Caco-2 (cell line): ENCODE measurements at places on chromosomes 13 and 19. TPM values are rescaled to one million over a fixed set of nuclear protein-coding genes. Genes with fewer than 3 reads are reported as not detected.
A peak's percentile ranks its signal among the peaks of the same experiment; 100 is the strongest.

GRCh38 chr19:37074111-37074510 lies 4.1 kb upstream of the ZNF420 start:
- no peaks in the 10 kb centered on the region for H3K36me3 ChIP-seq
- DNase-seq: no peak
- H3K4me1 ChIP-seq: no peaks in the 10 kb centered on the region

DNA sequence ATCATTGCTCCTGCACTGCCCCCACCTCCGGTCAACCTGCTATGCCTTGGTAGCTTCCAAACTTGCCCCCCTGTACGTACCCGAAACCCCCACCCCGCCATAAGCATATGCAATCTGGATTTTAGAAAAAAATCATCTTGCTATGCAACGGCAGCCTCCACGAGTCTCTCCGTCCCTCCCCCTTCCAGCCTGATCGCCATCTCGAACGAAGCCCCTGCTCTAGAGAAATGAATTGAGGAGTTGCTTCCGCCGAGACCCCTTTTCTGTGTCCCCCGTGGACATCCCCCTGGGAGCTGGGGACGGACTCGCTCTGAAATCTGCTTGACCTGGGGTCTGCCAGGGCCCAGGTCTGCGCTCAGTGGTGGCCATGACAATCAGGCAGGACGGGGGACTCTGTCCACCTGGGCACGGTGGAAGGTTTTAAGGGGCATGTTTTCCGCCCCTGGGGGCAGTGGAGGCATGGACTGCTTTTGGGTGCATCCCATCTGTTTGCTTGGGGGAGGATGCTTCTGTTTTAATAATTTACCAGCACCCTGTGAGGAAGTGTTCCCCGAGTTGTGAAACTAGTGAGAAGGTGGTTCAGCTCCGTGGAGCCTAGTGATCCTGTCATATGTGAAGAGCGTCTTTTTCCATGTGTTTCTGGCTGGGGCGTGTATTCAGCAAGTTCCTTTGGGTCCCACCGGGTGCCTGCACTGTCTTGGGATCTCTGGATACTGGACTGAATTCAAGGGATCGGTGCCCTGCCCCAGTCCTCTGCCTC lies 1.0 kb downstream of the KDM4B start:
- H3K4me3 ChIP-seq: peak overlapping the region; percentile 71
- peaks cover 1% of the 10 kb centered on the region; the same call in 1 of the 2 replicates for H3K36me3 ChIP-seq
- no peak for DNase-seq
- no peaks in the 10 kb centered on the region for H3K27me3 ChIP-seq
- H3K27ac ChIP-seq: peak overlapping the region; percentile 83
- peaks cover 15% of the 10 kb centered on the region for H3K4me1 ChIP-seq

GRCh38 chr13:89136678-89137077 lies 1465.5 kb downstream of the SLITRK5 start:
- no peaks in the 10 kb centered on the region for H3K4me1 ChIP-seq
- no peaks in the 10 kb centered on the region for H3K36me3 ChIP-seq
- H3K27me3 ChIP-seq: no peaks in the 10 kb centered on the region
- no peak overlapping the region for H3K27ac ChIP-seq

GRCh38 chr19:4043401-4043800 lies 23.3 kb downstream of the ZBTB7A start:
- H3K36me3 ChIP-seq: no peaks in the 10 kb centered on the region
- H3K4me3 ChIP-seq: no peak overlapping the region
- no peaks in the 10 kb centered on the region for H3K4me1 ChIP-seq
- no peaks in the 10 kb centered on the region for H3K27me3 ChIP-seq

GRCh38 chr19:3725640-3726310 lies 17.6 kb downstream of the TJP3 start:
- no peak overlapping the region for H3K4me3 ChIP-seq
- no peaks in the 10 kb centered on the region for H3K36me3 ChIP-seq
- H3K27me3 ChIP-seq: no peaks in the 10 kb centered on the region
- DNase-seq: no peak
- peaks cover 10% of the 10 kb centered on the region for H3K4me1 ChIP-seq
- H3K27ac ChIP-seq: no peak overlapping the region

DNA sequence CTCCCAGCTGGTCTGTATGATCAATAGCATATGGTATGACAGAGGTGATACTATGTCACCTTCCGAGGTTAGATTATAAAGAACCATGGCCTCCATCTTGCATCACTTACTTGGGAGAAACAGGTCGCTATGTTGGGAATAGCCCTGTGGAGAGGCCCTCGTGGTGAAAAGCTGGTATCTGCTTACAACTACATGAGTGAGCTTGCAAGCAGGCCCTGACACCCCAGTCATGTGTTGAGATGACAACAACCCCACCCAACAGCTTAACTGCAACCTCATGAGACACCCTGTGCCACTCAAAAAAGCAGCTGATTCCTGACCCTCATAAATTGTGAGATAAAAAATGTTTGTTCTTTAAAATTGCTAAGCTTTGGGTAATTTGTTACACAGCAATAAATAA lies 18.8 kb downstream of the MTRF1 start:
- no peaks in the 10 kb centered on the region for H3K27me3 ChIP-seq
- no peak overlapping the region for H3K27ac ChIP-seq
- H3K36me3 ChIP-seq: no peaks in the 10 kb centered on the region; the same call in none of the 2 replicates
- no peaks in the 10 kb centered on the region for H3K4me1 ChIP-seq
- DNase-seq: no peak

DNA sequence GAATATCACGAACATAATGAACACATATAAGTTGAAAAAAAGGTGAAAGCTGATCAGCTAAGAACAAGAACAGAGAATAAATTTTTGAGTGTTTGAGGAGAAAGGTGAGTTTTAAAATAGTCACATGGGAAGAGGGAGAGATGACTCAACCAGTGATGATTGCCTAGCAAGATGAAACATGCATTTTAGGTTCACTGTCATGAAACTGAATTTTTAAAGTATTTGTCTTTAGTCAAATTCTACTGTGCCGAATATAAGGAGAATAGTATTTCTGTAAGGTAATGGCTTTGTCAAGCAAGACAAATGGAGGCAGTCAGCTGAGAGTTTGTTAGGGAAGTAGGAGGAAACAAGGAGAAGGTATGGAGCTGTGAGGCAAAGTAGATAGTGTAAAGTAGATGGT lies 2557.4 kb downstream of the PCDH9 start:
- DNase-seq: no peak
- H3K27me3 ChIP-seq: no peaks in the 10 kb centered on the region

GRCh38 chr13:41048640-41049039 lies 12.7 kb upstream of the WBP4 start:
- H3K4me3 ChIP-seq: no peak overlapping the region
- peak overlapping the region; percentile 34 for H3K27ac ChIP-seq
- H3K36me3 ChIP-seq: peaks cover 5% of the 10 kb centered on the region
- DNase-seq: no peak
- H3K4me1 ChIP-seq: no peaks in the 10 kb centered on the region; the same call in 1 of the 2 replicates

DNA sequence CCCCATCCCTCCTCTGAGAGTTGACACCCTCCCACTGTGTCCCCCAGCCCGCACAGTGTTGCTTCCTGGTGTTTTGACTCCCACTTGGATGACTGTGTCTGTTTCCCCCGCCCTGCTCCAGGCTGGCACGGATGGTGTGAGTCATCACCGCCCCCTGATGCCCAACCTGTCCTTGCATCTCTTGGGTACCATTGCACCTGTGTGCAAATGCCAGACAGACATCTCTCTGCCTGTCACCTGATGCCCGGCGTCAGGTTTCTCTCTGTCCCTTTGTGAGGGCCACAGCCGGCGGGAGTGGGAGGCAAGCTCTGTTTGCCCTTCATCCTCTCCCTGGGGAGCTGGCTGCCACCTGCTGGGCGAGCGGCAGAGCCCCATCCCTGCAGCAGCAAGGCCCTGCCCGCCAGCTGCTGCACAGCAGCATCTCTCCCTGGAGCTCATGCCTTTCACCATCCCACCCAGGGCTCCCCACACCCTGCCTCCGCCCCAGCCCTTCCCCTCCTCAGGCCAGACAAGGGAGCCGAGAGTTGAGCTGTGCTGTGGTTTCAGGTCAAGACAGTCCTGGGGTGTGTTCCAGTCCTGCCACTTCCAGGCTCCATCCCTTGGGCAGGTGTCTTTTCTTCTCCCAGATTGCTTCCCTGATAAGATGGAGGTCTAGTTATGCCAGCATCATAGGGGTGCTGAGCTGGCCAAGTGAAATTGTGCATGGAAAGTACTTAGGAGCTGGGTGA lies 29.7 kb downstream of the NKPD1 start:
- H3K27me3 ChIP-seq: no peaks in the 10 kb centered on the region
- no peak for DNase-seq
- H3K36me3 ChIP-seq: no peaks in the 10 kb centered on the region

- H3K27ac ChIP-seq: peak overlapping the region; percentile 79
- peaks cover 13% of the 10 kb centered on the region for H3K4me1 ChIP-seq
- H3K36me3 ChIP-seq: peaks cover 2% of the 10 kb centered on the region
- H3K27me3 ChIP-seq: no peaks in the 10 kb centered on the region
- peak; percentile 84 for DNase-seq
Observed at GRCh38 chr19:13974073-13974472, 21.8 kb downstream of the DCAF15 start.

GRCh38 chr13:95623141-95623540 lies 21.4 kb downstream of the DZIP1 start:
- H3K36me3 ChIP-seq: no peaks in the 10 kb centered on the region
- no peaks in the 10 kb centered on the region for H3K4me1 ChIP-seq
- H3K27me3 ChIP-seq: no peaks in the 10 kb centered on the region

PPP1R12C gene
- total RNA-seq: 104 TPM in 2 replicates
